ENCODE measurements at places on chromosomes 7 and 10.

GRCh38 chr7:159092701-159093121, 52.0 kb downstream of the VIPR2 start:
- no peak for DNase-seq

GRCh38 chr7:1946025-1946772, 276.1 kb downstream of the ELFN1 start:
- no peak for DNase-seq

DNA sequence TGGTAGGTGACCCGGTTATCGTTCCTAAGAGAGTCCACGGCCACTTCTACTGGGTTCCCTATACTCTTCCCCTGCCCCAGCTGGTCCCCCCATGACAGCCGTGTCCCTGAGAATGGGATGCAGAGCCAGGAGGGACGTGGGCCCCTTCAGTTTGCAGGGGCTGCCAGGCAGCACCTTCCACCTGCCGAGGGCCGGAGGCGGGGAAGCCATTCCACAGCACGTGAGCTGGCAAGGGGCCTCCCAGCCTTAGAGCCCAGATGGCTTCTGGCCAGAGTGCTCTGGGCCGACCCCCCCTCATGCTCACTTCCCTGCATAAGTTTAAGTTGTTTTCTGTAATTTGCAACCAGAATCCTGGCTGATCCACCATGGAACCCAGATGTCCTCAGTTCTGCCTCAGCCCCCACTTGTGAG, 39.0 kb downstream of the DIP2C start:
- no peak for DNase-seq

GRCh38 chr10:132304756-132305509, 2.8 kb downstream of the STK32C start:
- no peak for DNase-seq
